SW 1271 (cell line): ENCODE measurements at places on chromosomes 16 and 17.
A peak's percentile ranks its signal among the peaks of the same experiment; 100 is the strongest.

GRCh38 chr16:71399801-71400563 lies 41.5 kb downstream of the CALB2 start:
- DNase-seq = no peak

DNA sequence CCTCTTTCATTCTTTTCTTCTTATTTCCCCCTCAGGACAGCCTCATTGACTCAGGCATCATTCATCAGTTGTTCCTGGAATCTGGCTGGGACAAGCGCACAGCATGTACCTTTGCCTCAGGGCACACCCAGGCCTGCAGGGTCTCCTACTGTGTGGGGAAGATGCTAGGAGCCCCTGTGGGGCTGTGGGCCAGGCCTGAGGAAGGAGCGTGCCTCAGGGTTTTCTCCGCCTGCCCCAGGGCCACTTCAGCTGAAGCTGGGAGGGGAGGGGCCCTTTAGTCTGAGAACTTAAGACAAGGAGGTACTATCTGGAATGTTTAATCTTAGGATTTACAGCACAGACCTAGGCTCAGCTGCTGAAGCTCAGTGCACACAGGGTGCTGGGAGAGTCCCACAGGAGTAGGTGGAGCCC lies 7.9 kb downstream of the ELMO3 start:
- DNase-seq = no peak

DNA sequence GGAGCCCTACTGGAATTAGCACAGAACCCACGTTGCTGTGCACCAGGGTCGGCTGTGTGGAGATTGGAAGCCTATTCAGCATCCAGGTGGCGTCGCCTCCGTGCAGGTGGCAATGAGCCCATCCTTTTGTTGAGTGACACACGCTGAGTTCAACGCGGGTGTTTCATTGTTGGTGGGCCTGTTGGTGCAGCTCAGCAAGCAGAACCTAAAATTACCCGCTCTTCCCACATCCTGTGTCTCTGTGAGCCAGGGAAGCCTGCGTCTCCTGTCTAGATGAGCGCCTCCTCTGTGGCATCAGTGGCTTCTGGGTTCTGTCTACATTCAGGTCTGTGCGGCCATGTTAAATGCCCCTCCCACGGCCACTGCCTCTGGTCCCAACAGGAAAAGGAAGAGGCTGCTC lies 14.5 kb downstream of the CD2BP2 start:
- no peak for DNase-seq

DNA sequence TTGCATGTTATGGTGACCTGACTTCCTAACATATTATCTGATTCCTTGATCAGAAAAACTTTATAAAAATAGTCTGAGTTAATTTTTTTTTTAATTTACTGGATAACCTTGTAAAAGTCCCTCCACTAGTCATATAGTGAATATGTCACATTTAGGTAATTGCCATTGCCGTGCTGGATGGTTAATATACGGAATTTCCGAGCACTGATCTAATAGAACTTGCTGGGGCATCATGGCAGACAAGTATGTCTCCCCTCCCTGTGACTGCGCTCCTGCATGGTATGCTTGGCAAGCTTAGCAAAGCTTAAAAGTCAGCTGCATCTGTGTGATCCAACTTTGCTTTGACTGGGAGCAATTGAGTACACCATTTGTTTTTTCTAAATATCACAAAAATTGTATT lies 239.4 kb upstream of the TBX2 start:
- no peak for DNase-seq

GRCh38 chr16:87392821-87393679 lies 914 bp downstream of the MAP1LC3B start:
- DNase-seq = no peak

DNA sequence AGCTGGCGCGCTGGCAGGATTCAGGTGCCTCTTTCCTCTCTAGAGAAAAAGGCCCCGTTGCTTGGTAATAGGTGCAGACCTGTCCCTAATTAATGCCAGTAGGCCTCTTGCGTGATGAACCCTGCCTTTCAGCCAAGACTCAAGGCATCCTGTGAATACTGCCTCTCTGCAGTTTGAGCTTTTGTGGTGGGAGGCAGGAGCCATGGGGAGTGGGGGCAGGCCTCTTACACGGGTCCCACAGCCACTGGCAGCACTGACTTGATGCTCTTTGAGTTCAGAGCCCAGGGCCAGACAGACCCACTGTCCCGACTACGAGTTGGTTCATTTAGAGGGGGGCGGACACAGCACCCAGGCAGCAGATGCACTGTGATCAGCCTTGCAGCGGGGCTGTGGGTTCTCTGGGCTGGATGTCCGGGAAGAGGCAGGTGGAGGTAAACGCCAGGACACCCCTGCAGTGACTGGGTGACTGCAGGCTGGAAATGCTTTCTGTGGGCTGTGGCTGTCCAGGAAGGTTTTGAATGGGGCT lies 237.0 kb downstream of the SEC14L1 start:
- no peak for DNase-seq

- DNase-seq = no peak
These were observed 1.3 kb upstream of the CAMKK1 start for GRCh38 chr17:3894188-3894587.

GRCh38 chr16:67847064-67847861 lies at the start of gene CENPT:
CENPT (minus strand) TSS chr16:67847693; CDS start chr16:67833859, 13,834 bp downstream.
- DNase-seq = peak; percentile 57

GRCh38 chr16:68037841-68038597 lies 14.9 kb downstream of the DUS2 start:
- no peak for DNase-seq

DNA sequence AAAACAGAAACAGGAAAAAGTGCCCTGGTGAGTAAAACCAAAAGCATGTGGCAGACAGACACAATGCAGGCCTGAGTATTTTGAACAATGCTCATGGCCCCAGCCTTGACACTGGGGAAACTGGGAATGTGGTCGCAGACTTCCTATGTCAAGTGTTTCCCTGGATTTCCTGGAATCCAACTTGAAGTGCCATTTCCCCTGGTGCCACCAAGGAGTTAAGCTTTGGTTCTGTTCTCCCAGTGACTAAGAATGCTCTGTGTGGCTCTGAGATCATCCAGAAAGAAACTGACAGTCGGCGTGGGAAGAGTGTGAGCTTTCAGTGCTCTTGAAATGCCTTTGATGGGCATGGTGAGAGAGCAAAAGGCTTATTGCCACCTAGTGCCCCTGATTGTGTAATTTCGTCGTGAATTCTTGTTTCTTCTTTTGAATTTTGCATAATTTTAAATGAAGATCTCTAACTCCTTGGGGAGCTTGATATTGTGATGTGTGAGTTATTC lies 96.0 kb downstream of the YPEL2 start:
- no peak for DNase-seq

- DNase-seq = no peak
These were observed 20.0 kb downstream of the UBALD1 start for GRCh38 chr16:4594433-4595410.

- peak; percentile 47 for DNase-seq
These were observed 173.6 kb downstream of the IRF8 start for GRCh38 chr16:86072328-86073102.

- DNase-seq = no peak
These were observed 413.4 kb downstream of the CDH13 start for GRCh38 chr16:83040174-83040573.

DNA sequence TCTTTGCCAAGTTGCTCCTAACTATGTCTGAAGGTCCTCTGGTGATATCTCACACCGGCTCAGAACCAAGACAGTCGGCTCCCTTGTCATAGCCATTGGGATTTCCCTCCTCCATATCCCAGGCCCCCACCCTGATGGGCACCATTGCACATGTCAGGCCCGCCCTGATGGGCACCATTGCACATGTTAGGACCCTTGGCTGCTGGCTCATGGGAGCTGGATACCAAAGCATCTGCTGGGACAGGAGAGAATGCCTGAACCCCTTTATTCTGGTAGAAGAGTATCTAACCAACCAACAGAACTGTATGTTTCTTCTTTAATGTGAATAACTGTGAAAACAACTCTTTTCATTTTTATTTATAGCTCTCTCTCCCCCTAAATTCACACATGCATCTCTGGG lies 454.5 kb upstream of the HSBP1 start:
- no peak for DNase-seq

DNA sequence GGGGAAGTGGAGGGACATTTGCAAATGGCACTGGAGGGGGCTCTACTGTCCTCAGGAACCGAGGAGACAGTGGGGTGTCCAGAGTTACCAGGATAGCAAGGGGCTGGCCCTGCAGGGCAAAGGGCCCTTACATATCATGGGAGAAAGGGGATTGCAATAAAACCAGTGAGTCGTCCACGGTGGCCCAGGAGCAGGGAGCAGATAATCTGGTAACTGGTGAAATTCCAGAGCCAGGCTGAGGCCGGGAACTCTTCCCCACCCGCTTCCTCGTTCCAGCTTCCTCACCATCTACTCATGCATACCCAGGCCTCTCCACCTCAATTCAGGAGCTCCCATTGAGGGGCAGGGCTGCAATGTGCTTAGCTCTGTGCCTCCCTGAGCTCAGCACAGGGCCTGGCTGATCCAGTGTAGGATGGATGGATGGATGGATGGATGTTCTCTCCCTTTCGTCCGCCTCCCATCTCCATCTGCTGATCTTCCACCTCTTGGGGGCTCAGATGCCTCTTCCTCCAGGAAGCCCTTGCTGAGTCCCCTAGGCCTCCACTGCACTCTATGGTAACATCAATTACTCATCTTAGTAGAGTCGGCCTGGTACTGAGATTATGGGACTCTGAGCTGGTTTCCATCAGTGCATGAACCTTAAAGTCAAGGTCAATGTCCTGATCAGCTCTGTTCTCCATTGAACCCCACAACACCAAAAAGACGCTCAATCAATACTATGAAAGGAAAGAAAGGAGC lies 41.2 kb upstream of the NDRG4 start:
- DNase-seq = no peak

- no peak for DNase-seq
These were observed 69.4 kb downstream of the RPH3AL start for GRCh38 chr17:282912-283882.

DNA sequence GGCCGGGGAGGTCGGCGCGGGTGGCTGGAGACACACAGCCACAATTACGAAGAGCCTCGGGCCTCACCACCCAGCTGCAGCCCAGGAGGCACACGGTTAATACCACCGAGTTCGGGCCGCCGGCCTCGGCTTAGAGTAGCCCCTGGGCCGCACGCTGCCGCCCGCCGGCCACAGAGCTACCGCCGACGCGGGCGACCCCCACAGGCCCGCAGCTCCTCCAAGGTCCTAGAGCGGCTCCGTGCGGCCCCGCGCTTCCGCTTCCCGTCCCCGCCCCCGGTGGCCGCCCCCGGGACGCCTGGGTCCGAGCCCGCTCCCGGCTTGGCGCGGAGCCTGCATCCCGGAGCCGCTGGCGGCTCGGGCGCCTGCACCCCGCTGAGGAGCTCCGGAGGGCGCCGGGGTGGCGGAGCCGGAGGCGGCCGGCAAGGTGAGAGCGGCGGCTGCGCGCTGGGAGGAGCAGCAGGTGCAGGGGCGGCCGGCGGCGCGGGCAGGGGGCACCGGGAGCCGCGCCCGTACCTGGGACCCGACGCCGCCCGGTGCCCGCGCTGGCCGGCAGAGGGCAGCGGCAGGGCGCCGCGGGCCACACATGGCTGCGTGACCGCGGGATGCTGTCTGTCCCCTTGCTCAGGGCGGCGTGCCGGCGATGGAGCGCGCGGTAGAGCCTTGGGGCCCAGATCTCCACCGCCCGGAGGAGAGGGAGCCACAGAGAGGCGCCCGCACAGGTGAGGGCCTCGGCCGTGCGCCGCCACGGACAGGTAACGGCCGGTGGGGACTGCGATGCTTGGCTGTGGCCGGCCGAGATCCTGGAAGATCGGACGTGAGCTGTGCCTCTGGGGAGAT lies at the start of gene ZNF48:
TSS of gene ZNF48 (plus strand) at position 266 of the 837 bp plus-strand sequence. CDS start at position 641, 375 bp downstream.
- DNase-seq = peak; percentile 76

GRCh38 chr17:17722081-17722905 lies 41.0 kb downstream of the RAI1 start:
- no peak for DNase-seq

- no peak for DNase-seq
These were observed 1.4 kb upstream of the CEMP1 start for GRCh38 chr16:2532494-2533141.

DNA sequence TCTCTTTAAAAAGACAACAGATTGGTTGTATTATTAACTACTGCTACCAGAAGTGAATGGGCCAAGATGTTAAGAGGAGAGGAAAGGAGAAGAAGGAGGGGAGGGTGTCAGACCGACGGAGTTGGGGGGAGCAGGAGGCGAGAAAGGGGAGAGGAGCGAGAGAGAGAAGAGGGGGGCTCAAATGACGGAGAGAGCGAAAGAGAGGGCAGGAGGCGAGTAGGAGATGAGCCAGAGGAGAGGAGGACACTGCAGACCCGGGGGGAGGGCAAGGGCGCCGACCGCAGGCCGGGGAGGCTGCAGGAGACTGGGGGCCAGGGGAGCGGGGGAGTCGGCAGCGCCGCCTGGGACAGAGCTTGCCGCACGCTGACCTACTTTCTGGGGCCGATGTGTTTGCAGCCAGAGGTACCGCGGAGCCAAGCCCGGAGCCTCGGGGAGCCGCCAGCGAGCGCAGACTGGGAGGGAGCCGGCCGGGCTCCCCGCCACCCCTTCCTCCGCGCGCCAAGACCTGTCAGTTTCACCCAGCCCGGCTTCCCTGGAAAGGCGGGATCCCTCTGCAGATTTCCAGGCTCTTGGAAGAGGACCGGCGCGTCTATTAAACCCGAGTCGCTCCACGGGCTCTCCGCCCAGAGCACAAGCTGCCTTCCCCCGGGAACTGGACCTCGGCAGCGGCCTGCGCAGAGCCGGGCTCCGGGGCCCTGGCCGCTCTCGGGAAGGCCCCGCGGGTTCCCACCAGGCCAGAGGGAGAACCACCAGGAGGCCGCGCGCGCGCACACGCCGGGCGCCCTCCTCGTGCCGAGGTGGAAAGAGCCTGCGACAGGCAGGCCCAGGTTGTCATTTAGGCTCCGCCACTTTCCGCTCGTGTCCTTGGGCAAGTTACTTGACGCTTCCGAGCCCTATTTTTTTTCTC lies 74.6 kb downstream of the CMC2 start:
- DNase-seq = peak; percentile 56

- DNase-seq = no peak
These were observed 886.5 kb upstream of the SOX9 start for GRCh38 chr17:71234349-71234748.

- no peak for DNase-seq
These were observed 70.3 kb downstream of the CREBBP start for GRCh38 chr16:3810198-3810664.

DNA sequence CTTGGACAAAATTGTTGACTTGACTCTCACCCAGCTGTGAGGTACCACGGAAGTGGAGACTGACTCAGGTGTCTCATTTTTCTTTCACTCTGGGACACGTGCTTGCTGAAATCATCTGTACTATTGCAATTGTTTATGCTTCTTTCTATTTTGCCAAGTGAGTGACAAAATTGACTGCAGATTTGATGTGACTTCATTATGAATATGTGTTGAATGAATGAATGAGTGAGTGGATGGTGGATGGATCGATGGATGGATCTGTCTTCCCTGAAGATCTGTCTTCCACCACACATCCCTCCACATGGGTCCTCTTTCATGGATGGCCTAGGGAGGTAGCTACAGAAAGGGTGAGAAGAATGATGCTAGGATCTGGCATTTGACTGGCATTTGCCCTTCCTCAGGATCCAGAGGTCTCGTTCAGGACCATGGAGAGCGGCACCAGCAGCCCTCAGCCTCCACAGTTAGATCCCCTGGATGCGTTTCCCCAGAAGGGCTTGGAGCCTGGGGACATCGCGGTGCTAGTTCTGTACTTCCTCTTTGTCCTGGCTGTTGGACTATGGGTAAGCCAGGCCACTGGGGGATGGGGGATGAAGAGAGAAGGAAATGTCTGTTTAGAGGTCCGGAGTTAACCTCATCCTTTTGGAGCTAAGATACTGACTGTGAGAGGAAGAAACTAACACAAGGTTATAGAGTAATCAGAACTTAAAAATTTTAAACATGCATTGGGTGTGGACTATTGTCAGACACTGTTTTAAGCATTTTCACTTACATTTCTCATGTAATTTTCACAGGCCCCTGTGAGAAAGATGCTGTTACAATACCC lies 12.7 kb downstream of the SLC5A11 start:
- DNase-seq = no peak
